ENCODE measurements at places on chromosomes 3 and 15.
A peak's percentile ranks its signal among the peaks of the same experiment; 100 is the strongest.

DNA sequence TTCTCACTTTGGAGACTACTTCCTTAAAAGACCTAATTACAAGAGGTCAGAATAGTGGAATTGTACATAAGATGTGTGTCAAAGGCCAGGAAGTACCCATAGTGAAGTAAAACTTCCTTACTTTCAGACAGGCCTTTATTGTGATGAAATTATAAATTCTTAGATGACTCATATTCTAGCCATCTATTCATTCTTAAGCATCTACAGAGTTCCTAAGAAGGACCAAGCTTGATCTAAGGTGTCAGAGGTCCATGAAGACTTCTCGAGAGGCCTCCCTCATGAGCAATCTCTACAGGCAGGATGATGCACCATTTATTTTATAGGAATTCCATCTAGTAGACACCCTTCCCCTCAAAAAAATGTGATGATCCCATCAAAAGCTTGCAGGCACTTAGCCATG, 493.3 kb downstream of the MAGI1 start:
- no peak for DNase-seq

- DNase-seq: no peak
These were observed 13.3 kb downstream of the GABPB1 start for GRCh38 chr15:50341616-50342136.

DNA sequence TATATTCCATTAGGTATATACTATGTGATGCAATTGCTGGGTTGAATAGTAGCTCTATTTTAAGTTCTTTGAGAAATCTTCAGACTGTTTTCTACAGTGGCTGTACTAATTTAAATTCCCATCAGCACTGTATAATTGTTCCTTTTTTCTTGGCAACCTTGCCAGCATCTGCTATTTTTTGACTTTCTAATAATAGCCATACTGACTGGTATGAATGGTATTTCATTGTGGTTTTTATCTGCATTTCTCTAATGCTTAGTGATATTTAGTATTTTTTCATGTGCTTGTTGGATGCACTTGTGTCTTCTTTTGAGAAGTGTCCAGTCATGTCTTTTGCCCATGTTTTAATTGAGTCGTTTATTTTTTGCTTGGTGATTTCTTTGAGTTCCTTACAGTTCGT, 145.1 kb upstream of the PLSCR5 start:
- DNase-seq: no peak

- no peak for DNase-seq
These were observed 200.3 kb downstream of the SLCO3A1 start for GRCh38 chr15:92053753-92054316.

- no peak for DNase-seq
These were observed 17.3 kb upstream of the ATG7 start for GRCh38 chr3:11254876-11255275.

DNA sequence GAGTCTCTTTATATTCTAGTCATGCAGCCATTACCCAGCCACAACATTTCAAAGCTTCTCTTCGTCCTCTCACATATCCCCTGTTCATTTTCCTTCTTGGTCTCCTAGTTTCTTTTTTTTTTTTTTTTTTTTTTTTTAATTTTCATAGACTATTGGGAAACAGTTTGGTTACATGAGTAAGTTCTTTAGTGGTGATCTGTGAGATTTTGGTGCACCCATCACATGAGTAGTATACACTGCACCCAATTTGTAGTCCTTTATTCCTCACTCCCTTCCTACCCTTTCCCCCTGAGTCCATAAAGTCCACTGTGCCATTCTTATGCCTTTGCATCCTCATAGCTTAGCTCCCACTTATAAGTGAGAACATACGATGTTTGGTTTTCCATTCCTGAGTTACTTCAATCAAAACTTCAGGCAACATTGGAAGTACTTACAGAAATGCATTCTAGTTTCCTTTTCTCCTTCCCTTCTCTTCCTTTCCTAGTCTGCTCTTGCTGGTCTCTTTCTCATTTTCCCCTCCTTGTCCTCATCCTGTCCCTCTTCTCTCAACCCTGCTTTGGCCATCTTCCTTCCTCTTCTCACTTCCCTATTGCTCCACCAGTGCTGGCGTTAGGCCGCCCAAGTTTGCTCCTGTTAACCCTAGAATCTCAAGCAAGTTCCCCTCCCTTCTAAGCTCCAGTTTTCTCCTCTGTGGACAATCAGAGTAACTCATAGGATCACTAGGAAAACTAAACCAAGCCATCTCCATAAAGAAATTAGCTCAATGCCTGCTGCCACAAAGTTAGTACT, 4.8 kb downstream of the ATP8B4 start:
- no peak for DNase-seq

DNA sequence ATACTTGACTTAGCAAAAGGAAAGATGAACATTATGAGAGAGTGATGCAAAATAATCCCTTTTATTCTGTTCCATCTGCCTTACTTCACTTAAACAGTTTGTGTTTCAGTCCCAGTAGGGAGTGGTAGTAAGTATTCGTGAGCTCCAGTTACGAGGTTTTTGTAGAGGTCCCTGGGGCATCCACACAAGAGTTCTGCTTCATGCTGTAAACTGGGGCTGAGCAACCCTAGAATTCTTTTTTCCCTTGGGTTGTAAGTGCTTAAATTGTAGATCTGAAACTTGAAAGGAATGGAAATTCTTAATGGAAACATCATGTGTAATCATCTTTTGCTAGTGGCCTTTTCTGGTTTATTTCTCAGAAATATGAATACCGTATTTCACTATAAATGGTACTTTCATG, 79.5 kb downstream of the SEMA6D start:
- peak; percentile 29 for DNase-seq

- no peak for DNase-seq
These were observed 271.4 kb downstream of the THSD4 start for GRCh38 chr15:71386448-71387236.

- no peak for DNase-seq
These were observed 12.2 kb upstream of the DNAJB8 start for GRCh38 chr3:128478576-128479506.

- no peak for DNase-seq
These were observed 435.6 kb downstream of the MECOM start for GRCh38 chr3:169227911-169228310.

- peak; percentile 69 for DNase-seq
These were observed 47.3 kb downstream of the TMCO5A start for GRCh38 chr15:37981775-37982174.

- no peak for DNase-seq
These were observed 75.3 kb downstream of the TGFBR2 start for GRCh38 chr3:30681649-30682211.

DNA sequence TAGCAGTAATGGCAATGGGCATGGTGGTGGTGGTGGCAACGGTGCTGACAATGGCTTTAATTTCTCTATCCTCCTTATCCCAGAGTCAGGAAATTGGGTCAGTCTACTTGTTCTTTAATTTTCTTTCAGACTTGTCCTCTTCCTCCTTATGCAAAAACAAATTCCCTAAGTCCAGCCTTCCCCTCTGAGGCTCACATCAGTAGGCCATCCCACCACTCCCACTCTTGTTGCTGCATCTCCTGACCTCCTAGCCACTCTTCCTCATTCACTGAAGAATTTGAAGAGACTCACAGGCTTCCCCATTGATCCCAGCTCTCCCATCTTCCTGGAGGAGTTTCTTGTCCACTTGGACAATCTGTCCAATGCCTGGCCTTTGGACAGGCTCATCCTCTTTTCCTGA, 19.9 kb downstream of the DNAJB8 start:
- DNase-seq: no peak

GRCh38 chr3:194952841-194953241, 267.2 kb downstream of the FAM43A start:
- DNase-seq: no peak

DNA sequence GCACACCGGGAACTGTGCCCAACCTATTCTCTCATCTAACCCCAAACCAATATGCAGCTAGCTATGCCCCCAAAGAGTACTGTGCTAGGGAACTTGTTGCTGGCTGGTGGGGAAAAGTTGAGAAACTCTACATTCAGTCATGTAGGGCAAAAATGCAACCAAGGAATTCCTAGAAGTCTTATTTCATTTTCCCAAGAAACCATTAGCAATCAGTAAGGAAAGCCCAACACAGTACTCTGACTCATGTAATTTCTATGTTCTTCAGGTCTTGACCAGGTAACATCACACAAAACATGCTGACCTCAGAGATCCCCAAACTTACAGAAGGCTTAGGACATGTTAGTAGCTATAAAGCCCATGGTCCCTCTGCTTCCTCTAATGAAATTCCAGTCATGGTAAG, 52.1 kb downstream of the TASOR start:
- no peak for DNase-seq

GRCh38 chr3:155244699-155245098, 48.8 kb downstream of the STRIT1 start:
- DNase-seq: no peak
